ENCODE measurements at places on chromosomes 3 and 15. TPM values are rescaled to one million over a fixed set of nuclear protein-coding genes. Genes with fewer than 3 reads are reported as not detected.

EFCAB12 gene
- total RNA-seq: not detected

SAMD7 gene
- not detected for total RNA-seq

LDHAL6B gene
- not detected for total RNA-seq

HMCES gene
- 19.0 TPM for total RNA-seq

SEMA5B gene
- total RNA-seq: 3.6 TPM

DGKG gene
- total RNA-seq: 0.81 TPM
